Testis (tissue), 5 donors: ENCODE measurements at places on chromosomes 4 and X. TPM values are rescaled to one million over a fixed set of nuclear protein-coding genes. Genes with fewer than 3 reads are reported as not detected.

The PAGE5 gene
- 28.7 TPM for total RNA-seq

- DNase-seq: peak; percentile 80
Observed at GRCh38 chrX:104922206-104922621, 298.3 kb downstream of the TEX13A start.

The NEXMIF gene
- total RNA-seq: 0.71 TPM

DNA sequence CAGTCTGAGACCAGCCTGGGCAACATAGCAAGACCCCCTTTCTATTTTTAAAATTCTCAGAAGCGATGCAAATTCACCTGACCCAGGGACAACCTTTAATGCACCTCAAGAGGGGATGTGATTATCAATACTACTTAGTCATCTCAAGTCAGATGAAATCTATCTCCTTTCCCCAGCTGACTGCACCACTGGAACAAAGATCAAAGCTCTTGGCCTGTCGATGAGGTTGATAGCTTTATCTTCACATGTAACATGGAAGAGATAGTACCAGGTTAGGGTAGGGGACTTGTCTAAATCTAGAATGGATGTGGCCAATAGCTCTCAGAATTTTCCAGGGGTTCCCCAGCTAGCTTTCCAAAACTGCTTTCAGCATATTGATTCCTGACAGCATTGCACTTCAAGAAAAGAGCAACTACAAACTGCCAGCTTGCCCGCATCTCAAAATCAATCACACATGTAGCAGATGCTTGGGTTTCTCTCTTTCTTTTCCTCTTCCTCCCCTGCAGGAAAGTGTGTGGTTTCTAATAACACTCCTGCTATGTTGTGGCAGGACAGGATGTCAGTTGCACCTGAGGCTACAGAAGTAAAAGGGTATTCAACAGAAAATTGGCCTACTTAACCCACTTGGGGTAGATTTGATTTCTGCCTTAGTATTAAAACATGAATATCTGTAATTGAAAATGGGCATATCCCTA, 12.2 kb upstream of the TMEM164 start:
- DNase-seq: no peak

The PAGE1 gene
- total RNA-seq: 11.9 TPM
